ENCODE measurements at places on chromosomes 16 and 17.

- DNase-seq = no peak
Measured at GRCh38 chr17:81481815-81482505, 30.6 kb downstream of the ACTG1 start.

GRCh38 chr17:17783825-17784656 lies 52.7 kb downstream of the SREBF1 start:
- no peak for DNase-seq

- no peak for DNase-seq
Measured at GRCh38 chr16:47140686-47141085, 3.1 kb downstream of the NETO2 start.

DNA sequence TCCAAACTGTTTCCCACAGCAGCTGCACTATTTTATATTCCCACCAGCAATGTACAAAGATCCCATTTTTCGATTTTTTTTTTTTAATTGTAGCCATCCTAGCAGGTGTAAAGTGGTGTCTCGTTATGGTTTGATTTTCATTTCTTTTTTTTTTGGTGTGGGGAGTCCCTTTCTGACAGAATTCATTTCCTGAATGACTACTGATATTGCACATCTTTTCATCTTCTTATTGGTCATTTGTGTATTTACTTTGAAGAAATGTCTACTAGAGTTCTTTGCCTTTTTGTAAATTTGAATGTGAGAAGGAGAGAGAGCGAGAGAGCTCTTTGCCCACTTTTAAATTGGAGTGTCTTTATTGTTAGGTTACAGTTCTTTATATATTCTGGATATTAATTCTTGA lies 14.0 kb downstream of the CYB5B start:
- DNase-seq = no peak

DNA sequence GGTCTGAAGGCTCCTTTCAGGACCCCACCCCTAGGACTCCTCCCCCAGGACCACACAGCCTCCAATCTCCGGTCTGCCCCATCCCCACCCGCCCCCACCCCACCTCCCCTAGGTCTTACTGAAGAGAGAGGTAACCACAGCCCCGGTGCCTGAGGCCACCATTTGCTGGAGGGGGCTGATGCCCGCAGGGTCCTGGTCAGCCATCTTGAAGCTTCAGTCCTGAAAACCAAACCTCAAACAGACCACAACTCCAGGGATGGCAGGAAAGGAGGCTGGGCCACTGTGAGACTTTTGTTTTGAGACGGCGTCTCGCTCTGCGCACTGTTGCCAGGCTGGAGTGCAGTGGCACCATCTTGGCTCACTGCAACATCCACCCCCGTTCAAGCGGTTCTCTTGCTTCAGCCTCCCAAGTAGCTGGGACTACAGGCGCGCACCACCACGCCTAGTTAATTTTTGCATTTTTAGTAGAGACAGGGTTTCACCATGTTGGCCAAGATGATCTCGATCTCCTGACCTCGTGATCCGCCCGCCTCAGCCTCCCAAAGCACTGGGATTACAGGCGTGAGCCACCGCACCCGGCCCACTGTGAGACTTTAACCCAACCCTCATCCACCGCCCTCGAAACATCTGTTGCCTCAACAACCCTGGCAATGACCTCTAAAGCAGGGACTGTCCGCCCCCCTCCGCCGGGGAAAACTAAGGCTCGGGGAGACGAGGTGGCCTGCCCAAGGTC lies 1.1 kb downstream of the SLC25A39 start:
- DNase-seq = no peak

DNA sequence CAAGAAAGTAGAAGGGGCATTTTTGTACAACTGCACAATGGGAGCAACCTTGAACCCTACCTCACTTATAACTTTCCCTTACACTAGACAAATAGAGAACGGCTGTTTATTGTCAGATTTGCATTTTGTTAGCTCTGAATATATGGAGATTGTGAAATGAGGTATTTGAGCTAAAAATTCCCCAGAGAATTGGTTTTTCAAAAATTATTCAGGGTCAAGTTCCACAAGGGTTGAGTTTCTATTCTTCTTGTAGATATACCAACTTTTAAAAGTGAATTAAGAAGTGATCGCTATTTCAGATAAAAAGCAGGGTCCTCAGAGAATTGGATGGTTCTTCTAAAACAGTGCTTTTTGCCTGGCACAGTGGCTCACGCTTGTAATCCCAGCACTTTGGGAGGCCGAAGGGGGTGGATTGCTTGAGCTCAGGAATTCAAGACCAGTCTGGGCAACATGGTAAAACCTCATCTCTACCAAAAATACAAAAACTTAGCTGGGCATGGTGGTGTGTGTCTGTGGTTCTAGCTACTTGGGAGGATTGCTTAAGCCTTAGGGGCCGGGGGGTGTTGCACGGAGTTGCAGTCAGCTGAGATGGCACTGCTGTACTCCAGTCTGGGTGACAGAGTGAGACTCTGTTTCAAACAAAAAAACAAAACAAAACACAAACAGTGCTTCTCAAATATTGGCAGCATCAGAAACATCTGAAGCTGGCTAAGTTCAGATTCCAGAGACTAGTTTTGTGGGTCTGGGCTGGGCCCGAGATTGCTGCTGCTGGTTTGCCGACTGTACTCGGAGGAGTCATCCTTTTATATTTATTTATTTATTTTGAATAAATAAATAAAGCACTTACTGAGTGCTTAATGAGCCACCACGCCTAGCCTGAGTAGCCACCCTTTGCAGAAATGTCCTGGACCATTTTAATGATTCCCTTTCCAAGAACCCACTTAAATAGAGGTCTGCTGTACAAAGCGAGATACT lies 50.9 kb downstream of the PECAM1 start:
- no peak for DNase-seq

- DNase-seq = no peak
Measured at GRCh38 chr17:14119546-14119945, 50.2 kb downstream of the COX10 start.

- peak; percentile 96 for DNase-seq
Measured at GRCh38 chr17:77869665-77870132, 88.8 kb upstream of the TNRC6C start.

GRCh38 chr17:47615766-47616424 lies 33.8 kb upstream of the KPNB1 start:
- DNase-seq = peak; percentile 31

DNA sequence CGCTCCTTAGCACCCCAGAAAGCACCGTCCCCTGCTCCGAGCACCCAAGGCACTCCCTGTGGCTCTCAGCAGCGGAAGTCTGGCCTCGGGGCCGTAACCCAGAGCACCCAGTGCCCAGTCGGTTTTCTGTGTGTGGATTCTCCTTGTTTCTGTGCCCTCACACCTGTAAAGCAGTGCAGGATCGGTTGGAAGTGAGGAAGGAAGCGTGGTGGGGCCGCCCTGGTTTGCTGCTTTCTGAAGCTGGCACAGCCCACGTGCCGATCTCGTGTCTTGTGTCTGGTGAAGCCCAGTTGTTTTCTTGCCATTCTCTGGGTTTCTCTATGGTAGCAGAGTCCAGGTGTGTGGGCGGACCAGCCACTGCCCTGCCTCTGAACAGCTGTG lies 3.7 kb downstream of the ACSF3 start:
- DNase-seq = no peak

DNA sequence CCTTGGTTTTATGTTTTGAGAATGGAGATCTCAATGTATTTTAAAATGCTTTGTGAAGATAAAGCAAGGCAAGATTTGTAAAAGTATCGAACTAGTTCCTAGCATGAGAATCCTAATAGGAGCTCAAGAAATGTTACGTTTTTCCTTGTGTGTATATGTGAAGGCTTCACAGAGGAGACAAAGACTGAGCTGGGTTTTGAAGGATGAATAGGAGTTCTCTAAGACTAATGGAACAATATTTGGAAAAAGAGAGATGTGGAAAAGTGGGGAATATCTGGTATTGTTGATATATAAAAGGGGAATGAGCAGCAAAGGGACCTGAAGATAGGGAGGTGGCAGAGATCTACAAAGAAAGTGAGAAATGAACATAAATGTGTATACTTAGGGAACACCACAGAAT lies 127.4 kb downstream of the SNX11 start:
- no peak for DNase-seq

GRCh38 chr16:85200471-85201278 lies 88.4 kb upstream of the CIBAR2 start:
- DNase-seq = no peak

- peak; percentile 49 for DNase-seq
Measured at GRCh38 chr16:28617874-28618273, 8.0 kb upstream of the SULT1A1 start.

- no peak for DNase-seq
Measured at GRCh38 chr17:79806446-79806760, 9.5 kb upstream of the CBX8 start.

DNA sequence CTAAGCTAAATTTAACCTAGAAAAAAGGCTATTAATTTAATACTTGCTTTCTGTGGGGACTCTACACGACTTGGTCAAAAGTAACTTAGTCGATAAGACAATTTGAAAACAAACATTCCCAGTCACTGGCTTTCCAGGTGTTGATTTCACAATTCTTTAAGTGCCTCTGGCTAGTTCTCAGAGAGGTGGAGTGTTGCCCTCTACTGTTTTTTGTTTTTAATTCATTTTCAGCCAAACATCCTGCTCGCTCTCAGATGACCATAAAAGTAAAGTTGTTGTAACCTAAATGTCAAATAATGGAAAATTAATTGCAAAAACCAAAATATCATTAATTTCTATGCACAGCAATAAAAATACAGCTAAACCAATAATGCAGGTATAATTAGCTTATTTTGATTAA lies 107.1 kb downstream of the MYO1D start:
- DNase-seq = no peak

GRCh38 chr16:17777408-17777863 lies 306.7 kb upstream of the XYLT1 start:
- DNase-seq = no peak

GRCh38 chr17:42337442-42337841 lies 49.1 kb downstream of the STAT5A start:
- peak; percentile 60 for DNase-seq

- no peak for DNase-seq
Measured at GRCh38 chr17:76654408-76654807, 10.9 kb upstream of the ST6GALNAC1 start.

DNA sequence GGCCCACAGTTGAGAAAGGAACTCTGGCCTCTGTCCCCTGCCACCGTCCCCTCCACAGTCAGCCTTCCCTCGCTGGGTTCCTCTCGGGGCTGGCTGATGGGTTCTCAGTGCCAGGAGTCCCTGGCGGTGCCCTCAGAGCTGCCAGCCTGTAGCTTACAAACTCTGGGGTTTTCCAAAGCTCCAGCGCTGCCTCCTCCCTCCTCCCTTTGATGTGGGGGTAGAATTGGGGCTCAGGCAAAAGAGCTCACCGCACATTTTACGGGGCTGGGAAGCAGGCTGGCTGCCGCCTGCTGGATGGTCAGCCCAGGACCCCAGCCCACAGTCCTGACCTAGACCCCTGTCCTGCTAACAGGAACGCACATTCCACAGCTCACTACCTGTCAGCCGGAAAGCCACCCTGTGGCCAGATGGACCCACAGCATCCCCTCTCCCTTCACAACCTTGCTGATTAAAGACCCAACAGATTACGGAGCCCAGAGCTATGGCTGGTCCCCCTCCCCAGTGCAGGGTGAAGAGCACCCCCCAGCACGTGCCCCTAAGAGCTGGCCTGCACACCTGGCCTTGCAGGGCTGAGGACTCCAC lies 6.0 kb downstream of the VASN start:
- no peak for DNase-seq

DNA sequence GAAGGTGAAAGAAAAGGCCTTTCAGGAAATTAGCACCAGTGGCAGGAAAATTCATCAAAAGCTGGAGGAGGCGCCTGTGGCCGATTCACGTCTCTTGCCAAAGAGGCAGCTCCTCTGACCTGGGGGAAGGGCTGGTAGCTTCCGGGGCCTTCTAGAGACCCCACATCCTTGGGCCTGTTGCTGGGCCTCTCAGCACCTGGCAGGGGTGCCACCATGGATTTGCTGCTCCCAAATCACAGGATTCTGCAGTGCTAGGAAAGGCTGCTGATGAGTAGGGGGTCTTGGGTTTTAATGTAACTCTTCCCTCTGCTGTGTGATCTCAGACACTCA lies 11.6 kb upstream of the CBFB start:
- DNase-seq = no peak

Measured in CD14-positive monocyte (primary cell).